ENCODE measurements at places on chromosomes 11 and 22.

- DNase-seq: no peak
Measured at GRCh38 chr11:43818220-43818619, 62.4 kb upstream of the ALKBH3 start.

- DNase-seq: no peak
Measured at GRCh38 chr11:3138178-3139085, 26.7 kb downstream of the OSBPL5 start.

- DNase-seq: no peak
Measured at GRCh38 chr11:28592141-28592540, 484.0 kb downstream of the METTL15 start.

GRCh38 chr11:133215596-133216230 is 316.6 kb downstream of the OPCML start:
- DNase-seq: no peak

DNA sequence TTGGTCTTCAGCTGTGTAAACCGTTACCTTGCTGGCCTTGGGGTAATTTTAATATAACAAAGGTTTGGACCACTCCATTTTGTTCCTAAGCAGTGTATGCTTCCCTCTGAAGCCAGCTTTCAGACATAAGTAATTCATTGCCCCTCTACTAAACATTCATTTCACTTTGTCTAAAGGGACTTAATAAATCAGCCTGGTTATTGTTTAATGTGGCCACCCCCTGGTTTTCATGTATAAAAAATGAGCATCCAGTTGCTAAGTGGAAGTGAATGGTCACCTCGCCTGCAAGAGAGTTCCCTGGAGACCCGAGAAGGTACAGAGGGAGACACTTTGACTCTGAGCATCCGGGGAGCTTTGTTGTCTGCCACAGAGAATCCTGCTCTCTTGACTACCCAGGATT is 3.9 kb downstream of the ABTB2 start:
- DNase-seq: no peak

- DNase-seq: no peak
Measured at GRCh38 chr11:68343761-68344256, 31.4 kb downstream of the LRP5 start.

GRCh38 chr11:110085255-110085838 is 7.8 kb upstream of the ZC3H12C start:
- no peak for DNase-seq

DNA sequence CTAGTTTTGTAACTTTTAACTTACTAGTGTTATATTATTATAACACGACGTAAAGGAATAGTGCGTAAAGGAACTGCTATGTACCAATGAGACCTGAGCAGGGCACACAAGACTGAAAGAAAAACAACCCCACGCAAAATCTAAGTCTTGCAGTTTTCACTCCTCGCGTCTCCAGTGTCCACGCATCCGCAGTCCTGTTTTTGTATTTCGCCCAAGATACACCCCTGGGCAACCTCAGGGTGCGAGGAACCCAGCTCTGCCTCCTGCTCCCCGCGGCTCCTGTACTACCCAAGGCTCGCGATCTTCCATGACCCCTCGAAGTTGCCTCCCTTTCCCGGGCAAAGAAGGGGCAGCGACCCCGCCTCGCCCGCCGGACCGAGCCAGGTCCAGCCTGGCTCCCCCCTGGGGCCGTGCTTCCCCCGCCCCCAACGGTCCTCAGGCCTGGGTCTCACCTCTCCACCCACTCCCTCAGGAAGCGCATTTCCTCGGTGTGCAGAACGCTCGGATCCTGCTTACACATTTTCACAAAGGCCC is 393 bp downstream of the ST13 start:
- DNase-seq: no peak

DNA sequence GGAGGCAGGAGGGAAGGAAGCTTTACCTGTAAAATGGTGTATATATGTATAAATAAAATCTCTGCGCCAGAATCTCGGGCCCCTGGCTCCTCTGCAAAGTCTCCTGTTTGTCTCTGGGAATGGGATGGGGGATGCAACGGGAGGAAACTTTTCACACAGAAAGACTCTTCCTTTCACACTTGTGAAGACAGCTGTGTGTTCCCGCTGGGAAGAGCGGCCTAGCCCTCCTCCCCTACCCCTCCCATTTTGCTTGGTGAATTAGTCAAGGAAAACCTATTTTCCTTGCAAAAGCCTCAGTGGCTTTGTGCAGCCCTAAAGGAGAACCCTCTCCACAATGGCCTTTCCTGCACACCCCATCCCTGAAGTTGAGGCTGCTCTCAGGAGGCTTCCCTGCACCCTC is 9.4 kb upstream of the IGF2 start:
- no peak for DNase-seq

Measured in AG04449 (cell line).